Activated naive CD4-positive, alpha-beta T cell treated with anti-CD3 and anti-CD28 coated beads, Interleukin-2, amount 50 U/mL, for 16 hours (primary cell): ENCODE measurements at places on chromosomes 13 and 19.

GRCh38 chr13:46641274-46642081, 88.5 kb downstream of the LRCH1 start:
- DNase-seq, result no peak

DNA sequence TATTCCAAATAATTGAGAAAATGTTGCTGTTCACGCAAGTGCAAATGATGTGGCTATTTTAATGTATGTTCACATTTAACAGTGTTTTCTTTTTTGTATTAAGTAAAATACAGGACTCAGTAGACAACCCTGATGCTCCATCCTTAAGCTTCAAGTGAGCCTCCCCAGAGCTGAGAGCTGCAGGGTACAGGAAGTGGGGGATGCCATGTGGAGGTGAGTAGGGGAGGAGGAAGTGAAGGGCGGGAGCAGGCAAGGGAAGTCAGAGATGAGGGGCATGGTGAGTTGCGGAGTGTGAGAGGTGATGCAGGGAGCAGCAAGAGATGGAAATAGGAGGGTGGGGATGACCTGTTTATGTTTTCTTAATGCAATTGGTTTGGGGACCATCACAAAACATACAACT, 711.0 kb downstream of the UQCRFS1 start:
- DNase-seq, result no peak

DNA sequence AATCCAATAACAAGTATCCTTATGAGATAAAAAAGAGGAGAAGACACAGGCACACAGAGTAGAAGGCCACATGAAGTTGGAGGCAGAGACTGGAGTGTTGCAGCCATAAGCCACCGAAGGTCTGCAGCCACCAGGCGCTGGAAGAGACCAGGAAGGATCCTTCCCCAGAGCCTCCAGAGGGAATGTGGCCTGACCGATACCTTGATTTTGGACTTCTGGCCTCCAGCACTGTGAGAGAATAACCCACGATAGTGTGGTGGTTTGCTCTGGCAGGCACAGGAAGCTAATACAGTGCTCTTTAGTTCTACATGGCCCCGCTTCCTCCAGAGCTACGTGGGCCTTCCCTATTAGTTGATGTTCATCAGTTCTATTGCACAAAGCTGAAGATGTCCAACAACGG, 15.3 kb upstream of the SULT2A1 start:
- no peak for DNase-seq

DNA sequence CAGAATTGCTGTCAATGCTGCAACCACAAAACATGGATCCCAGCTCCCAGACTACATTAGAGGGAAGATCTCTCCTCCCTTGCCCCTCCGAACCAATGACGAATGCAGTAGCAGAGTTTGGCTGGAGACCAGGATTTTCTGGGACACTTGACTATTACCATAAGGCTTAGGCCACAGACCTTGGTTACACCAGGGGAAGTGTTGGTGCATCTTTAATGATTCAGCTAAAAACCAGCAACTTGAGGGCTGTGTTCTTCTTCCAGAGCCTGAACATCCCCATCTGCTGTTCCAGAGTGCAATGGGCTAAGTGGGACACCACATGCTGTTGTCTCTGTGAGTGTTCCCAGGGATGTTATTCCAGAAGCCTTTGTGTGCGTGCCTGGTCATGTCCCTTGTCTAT, 528.2 kb downstream of the LMO7 start:
- no peak for DNase-seq

GRCh38 chr19:20664901-20665781, 3.8 kb upstream of the ZNF626 start:
- DNase-seq, result no peak

DNA sequence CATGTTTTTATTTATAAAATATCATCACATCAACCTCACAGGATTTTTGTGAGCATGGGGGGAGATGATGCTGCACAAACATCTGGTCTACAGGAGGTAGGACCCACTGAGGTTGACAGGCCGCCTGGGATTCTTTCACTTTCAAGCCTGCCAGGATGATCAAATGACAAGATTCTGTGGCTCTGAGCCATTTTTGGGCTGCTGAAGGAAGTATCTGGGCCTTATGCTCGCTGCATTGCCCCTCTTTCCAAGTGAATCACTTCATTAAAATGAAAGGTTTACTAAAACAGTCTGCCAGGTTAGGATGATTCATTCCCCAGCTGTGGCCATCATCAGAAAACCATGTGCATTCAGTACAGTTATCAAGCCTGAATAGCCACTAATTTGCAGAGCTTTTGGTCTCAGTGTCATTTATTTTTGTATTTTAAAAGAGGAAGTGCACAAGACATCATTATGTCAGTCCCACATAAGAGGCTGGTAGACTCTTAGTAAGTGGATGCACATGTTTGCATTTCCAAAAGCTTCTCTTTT, 34.4 kb downstream of the STARD13 start:
- no peak for DNase-seq
